ENCODE measurements at places on chromosomes 3 and 15.
A peak's percentile ranks its signal among the peaks of the same experiment; 100 is the strongest.

GRCh38 chr15:80562033-80562432 is 133.1 kb upstream of the ABHD17C start:
- no peak for DNase-seq

GRCh38 chr15:32884146-32884545 is 166.3 kb downstream of the GREM1 start:
- no peak for DNase-seq

GRCh38 chr15:64864068-64864467 is 22.4 kb downstream of the PLEKHO2 start:
- no peak for DNase-seq

GRCh38 chr15:43908516-43909050 is 81.8 kb downstream of the WDR76 start:
- no peak for DNase-seq

DNA sequence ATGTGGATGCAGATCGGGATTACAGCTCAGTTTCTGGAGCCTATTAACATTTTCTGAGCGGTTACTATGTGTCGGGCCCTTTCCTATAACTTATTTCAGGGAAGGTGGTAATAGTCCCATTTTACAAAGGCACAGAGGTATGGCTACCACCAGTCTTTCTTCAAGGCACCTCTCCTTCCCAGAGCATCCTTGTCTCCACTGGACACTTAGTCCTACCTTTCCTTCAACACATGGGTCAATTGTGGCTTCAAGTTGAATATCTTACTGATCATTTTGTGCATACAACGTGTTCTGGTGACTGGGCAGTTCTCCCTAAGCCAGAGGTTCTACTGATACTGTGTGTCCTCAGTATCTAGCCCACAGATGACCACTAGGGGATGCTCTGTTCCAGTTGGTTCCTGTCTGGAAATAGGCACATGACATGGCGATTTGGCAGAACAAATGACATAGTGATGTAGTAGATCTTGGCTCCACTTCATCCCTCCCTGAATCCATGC is 60.7 kb upstream of the CMTM8 start:
- peak; percentile 49 for DNase-seq

DNA sequence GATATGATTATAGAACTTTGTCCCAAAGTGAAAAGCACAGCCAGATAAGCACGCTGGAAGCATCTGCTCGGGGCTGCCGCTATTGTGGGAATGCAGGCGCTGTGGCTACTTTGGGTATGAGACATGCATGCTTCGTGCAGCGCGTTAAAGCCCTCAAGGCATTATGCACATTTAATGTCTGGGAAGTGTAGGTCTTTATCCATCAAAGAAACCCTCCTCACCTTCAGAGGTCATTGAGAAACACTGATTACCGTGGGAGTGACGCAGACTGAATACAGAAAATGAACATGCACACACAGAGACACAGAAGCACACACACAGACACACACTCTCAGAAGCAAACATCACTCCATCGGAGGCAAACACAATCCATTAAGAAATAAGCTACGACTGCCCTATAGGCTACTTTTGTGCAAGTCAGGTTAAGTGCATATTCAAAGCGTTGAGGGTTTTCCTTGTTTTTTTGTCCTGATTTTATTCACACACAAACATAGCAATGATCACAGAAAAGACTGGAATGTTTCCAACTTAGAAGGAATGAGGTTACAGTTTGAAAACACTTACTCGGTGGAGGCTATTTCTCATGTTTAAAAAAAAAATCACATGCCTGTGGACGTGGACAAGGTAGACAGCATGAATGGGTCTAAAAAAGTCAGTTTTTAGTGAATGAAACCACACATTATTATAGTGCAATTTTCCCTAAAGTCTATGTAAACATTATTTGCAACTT is 68.5 kb downstream of the PLCH1 start:
- DNase-seq = no peak

- DNase-seq = no peak
These were observed 33.4 kb downstream of the SMAD3 start for GRCh38 chr15:67098768-67099282.

GRCh38 chr3:152742368-152743347 is 92.3 kb upstream of the P2RY1 start:
- no peak for DNase-seq

DNA sequence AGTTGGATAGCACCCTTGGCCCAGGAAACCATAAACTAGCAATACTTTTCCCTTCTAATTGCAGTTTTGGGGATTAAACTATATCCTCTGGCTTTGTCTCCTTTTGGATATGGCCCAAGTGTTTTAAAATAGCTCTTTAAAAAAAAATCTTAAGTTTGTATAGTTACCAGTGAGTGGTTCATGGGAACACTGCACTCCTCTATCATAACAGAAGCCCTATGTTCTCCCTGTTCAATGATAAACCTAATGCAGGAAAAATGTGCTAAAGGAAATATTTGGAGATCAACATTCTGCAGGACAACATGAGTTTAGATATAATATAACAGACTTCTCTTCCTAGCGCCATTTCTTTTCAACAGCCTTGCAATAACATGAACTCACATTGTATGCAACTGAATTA is 13.1 kb downstream of the MRPL47 start:
- no peak for DNase-seq

- no peak for DNase-seq
These were observed at the start of gene FAM174B for GRCh38 chr15:92655178-92655995. Gene FAM174B, minus strand, starts transcription at chr15:92655775.

- DNase-seq = peak; percentile 10
These were observed 367.9 kb downstream of the ZIC4 start for GRCh38 chr3:147038481-147038880.

GRCh38 chr15:95698230-95698629 is 632.3 kb upstream of the NR2F2 start:
- DNase-seq = no peak

- no peak for DNase-seq
These were observed 57.1 kb downstream of the CAPN7 start for GRCh38 chr3:15263120-15263519.

GRCh38 chr3:117507958-117508357 is 798.4 kb downstream of the TUSC7 start:
- DNase-seq = no peak
